GM23338 (cell line): ENCODE measurements at places on chromosomes 12 and 14.

GRCh38 chr12:661720-662486 is 1.3 kb downstream of the NINJ2 start:
- DNase-seq = no peak

GRCh38 chr12:50696931-50697330 is 67.0 kb upstream of the ATF1 start:
- no peak for DNase-seq

- DNase-seq = no peak
These were observed 195.5 kb upstream of the BTG1 start for GRCh38 chr12:92341065-92341668.

DNA sequence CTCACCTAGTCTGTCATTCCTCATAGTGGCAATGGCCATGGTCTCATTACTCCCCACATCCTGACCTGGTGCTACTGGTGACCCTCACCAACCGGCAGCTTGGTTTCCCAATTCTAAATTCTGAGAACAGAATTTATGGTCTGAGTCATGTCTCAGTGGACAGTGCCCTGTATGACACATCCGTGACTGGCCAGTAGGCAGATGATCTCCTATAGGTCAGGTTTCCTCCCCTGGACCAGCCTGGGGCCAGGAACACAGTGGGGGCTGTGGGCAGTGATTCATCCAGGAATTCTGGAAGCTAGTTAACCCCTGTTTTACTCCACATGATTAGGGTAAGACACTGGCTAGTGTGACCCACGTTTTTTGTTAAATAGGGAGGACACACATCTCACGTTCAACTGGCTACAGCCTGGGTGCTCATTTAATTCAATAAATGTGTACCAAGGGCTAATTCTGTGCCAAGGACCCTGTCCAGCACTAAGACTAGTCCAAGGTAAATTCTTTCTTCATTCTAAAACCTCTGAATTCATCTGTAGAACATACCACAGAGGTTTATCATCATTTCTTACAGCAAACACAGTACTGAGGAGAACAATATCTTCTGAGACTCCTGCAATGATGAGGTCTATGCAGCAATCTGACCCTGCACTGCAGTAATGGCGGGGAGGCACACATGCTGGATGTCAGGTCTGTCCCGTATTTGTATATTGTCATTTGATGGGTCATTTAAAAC is 249.6 kb upstream of the TBX3 start:
- DNase-seq = no peak

- no peak for DNase-seq
These were observed 3.5 kb downstream of the LPAR5 start for GRCh38 chr12:6632026-6632983.

DNA sequence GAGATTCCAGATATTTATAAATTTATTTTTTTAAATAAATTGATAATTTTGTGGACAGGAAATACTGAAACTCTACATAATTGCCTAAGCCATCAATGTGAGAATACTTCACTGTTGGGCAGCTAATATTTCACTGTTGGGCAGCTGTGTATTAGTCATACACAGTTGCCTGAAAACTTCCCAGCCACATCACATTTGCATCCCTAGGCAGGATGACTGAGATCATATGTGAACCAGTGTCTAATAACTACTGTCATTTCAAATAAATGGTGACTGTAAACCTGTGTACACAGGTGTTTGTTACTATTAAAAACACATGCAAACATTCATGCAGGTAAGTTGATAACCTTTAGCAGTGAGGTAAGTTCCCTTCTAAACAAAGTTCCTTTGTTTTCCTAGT is 43.9 kb downstream of the TMTC3 start:
- DNase-seq = no peak
